ENCODE measurements at places on chromosomes 3 and 15.

DNA sequence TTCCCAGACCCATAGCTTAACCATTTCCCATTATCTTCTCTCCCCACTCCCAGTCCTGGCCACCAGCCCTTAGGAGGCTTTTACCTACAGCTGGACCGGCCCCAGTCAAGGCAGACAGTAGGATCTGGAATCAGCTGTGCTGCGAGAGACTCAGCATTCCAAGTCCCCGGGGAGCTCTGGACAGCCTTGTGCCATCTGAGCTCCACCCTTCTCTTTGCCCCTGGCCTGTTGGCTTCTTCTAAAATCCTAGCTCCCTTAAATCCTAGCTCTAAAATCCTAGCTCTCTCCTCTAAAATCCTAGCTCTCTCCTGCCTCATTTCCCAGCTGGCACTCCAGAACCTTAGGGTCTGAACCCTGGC lies 21.3 kb downstream of the MEGF11 start:
- no peak for DNase-seq

- DNase-seq = no peak
Observed at GRCh38 chr3:61733876-61734275, 172.5 kb downstream of the PTPRG start.

GRCh38 chr3:152056481-152056880 lies 183.0 kb downstream of the SUCNR1 start:
- DNase-seq = no peak

GRCh38 chr3:32076566-32076965 lies 29.9 kb upstream of the GPD1L start:
- DNase-seq = no peak

- DNase-seq = no peak
Observed at GRCh38 chr3:49028298-49028672, 913 bp downstream of the IMPDH2 start.
